ENCODE measurements at places on chromosomes 2 and 18.

DNA sequence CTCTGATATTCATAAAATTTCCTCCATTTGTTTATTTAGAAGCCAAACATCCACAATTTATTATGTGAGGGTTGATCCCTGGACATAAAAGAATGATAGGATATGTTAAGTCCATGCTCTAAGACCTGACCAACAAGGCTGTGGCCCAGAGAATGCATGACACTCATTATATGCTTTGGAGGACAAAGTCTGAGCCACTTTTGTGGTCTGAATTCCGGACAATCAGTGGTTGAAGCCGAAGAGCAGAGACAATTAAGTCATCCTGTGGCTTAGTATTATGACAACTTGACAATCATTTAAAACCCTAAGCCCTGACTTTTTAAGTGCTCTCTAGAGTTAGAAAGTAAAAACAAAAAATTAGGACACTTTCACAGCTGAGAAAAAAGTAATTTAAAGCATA is 483.3 kb downstream of the PLCL1 start:
- no peak for DNase-seq

DNA sequence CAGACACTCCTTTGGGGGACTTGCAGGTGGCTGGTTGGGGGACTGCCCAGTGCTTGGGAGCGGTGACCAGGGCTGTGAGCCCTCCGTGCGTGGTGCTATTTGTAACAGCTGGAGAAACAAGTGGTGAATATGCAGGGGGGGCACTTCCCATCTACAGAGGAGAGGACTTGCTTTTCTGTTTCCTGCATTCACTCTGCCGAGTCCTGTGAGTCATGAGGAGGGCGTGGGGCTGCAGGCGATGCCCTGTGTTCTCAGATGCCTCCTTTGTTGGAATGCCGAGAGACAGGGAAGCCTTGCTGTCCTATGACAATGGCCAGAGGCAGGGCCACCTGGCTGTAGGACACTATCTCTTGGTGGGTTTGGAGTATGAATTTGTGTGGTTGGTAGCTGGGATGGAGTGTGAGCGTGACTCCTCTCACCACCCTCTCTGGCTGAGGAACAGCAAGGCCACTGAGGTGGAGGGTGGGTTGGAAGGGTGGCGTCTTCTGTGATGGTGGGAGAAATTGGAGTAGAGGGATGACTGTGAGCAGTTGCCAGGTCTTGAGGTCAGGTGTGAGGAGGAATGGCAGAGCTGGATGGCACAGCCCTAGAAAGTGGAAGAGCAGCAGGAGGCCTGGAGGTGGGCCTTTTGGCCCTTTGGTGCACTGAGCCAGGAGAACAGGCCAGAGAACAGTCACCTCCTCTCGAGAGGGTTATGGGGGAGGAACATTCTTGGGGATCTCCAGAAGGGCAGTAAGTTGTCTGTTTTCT is 24.3 kb downstream of the FHOD3 start:
- no peak for DNase-seq

DNA sequence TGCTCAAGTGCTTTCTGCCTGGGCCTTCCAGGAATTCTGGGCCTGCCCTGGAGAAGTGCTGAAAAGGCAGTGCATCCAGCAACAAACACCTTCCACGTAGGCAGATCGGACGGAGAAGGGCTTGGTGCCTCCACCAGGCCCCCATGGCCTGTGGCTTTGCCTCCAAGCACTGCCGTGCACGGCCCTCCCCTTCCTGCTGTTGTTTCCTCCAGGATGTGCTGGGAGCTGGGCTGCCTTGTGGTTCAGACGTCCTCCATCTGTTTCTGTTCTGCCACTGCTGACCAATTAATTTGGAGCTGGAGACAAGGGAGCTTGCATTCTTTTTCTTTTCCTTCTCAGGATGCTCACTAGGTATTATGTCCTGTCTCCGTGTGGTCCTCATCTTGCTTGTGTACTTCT is 197.0 kb downstream of the HRH4 start:
- DNase-seq: no peak

DNA sequence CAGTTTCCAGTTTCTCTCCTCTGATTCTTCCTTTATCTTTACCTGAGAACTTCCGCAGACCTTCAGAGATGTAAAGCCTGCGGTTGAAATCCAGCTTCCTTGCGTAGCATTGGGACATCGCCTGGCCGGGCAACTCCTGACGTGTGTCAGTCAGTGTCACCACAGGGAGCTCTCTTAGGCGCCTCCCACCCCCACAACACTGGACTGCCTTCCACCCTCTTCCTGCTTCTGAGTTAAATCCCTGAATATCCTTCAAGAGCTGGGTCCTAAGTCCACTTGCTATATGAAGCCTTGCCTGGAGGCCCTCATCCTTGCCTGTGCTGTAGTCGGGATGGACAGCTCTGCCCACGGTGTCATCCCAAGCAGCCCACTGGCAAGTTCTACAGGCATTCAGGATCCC is 179.4 kb downstream of the SEPTIN10 start:
- DNase-seq: no peak

DNA sequence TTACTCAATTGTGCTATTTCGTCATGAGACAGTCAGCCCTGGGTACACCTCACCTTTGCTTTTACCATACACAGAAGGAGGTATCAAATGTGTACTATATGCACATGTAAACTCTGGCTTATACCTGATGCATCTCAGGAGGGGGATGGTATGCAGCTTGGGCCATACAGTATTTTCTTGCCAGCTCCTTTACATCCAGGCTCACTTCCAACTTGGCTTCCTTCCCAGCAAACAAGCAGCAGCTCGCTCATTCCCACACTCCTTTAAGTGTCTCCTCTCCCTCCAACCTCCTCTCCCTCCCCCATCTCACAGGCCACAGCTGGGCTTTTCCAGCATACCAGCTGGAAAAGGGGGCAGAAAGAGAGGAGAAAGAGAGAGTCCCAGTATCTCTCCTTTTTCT is 9.6 kb downstream of the MARCHF4 start:
- no peak for DNase-seq

- DNase-seq: no peak
Observed at GRCh38 chr2:147623328-147623727, 221.5 kb upstream of the ACVR2A start.

DNA sequence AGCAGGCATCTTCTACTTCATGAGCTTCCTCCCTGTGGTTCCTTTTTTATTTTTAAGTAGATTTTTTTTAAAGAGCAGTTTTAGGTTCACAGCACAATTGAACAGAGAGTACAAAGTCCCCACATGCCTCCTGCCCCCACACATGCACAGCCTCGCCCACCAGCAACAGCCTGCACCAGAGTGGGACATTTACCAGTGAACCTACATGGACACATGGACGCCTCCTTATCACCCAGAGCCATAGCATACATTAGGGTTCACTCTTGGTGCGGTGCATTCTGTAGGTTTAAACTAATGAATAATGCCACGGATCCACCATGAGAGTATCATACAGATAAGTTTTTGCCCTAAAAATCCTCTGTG is 40.9 kb downstream of the HS1BP3 start:
- no peak for DNase-seq

- no peak for DNase-seq
Observed at GRCh38 chr18:52054324-52054723, 285.7 kb upstream of the DCC start.

DNA sequence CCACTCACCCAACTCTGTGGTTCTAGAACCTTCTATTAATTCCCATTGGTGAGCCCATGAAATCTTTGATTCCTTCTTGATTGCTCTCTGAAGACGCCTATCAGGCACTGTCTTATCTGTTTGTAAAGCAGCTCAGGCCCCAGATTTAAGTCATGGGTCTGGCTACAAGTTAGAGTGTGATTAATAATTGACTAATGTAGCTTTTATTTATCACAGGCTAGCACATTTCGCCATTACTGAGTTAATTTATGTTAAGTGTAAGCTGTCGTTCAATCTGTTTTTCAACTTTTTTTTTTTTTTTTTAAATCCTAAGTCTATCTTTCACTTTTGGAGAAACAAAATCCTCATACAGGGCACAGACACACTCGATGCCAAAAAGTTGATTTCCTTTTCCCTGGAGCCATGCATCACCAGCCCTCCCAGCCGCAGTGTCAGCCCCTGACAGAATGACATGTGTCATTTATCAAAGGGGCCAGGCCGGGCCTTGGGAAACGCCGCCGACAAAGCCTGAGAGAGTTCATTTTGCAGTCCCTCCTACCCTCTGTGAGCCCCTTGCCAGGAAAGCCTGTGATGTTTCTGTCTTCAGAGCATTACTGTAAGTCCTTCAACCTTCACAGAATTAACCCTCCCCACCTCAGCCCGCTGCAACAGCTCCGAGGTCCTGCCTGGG is 15.8 kb downstream of the TSHZ1 start:
- no peak for DNase-seq

GRCh38 chr18:11996190-11996754 is 15.0 kb downstream of the IMPA2 start:
- DNase-seq: no peak

- DNase-seq: no peak
Observed at GRCh38 chr18:47373465-47373864, 122.0 kb upstream of the SKOR2 start.

DNA sequence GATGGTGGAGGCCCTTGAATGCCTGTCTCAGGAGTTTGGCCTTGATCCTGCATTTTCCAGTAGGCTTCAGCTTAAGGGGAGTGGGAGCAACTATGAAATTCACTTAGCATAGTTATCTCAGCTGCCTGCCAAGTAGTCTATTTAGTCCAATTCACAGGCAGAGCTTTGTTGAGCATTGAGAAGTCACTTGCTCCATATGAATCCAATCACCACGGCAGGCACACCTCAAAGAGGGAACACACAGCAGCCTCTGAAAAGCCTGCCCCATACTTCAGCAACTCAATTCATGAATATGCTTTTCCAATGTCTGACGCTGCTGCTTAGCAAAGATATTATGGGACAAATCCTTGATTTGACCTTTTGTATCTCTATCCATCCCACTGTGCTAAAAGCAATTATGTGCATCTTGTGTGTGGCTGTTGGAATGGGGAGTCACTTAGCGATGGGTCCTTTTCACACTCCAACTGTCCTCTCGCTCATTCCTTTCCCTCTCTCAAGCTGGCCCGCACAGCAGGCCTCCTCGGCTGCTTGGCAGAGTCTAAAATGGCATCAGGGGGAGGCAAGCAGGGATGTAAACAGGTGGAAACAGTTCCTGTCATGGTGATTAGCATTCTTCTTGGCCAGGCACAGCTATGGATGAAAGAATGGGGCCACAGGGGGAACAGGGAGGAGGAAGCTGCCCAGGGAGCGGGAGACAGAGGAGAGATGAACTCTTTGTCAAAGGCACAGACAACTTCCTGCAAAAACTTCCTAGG is 56.0 kb upstream of the LRPPRC start:
- no peak for DNase-seq

DNA sequence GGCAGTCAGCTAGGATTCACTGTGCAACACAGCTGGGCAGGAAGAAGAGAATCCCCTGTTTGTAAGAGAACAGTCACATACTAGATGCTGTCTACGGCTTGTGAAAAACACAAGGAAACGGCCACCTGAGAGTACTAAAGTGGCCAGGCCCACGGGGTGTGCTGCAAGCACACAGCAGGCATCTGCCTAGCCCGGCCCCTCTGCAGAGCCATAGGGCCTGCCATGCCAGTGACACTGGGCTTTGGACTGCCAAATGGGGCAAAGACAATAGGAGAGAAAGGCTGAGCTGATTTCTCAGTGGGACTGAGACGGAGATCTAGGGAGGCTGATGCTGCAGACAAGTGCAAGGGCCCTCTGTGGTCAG is 10.3 kb downstream of the TUBB6 start:
- no peak for DNase-seq

GRCh38 chr2:68556381-68556780 is 87.0 kb upstream of the PROKR1 start:
- no peak for DNase-seq

- DNase-seq: no peak
Observed at GRCh38 chr2:20582600-20583221, 68.2 kb downstream of the HS1BP3 start.

DNA sequence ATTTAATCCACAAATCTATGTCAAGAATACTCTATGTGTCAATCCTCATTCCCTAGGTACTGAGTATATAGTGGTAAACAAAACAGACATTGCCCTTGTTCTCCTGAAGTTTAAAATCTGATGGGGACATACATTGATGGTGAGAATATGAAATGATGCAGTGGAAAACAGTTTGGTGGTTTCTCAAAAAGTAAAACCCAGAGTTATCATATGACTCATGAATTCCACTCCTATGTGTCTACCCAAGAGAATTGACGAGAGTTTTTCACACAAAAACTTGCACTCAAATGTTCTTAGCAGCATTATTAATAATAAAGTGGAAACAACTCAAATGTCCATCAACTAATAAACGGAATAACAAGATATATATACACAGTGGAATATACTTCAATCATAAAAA is 586.7 kb downstream of the CCDC85A start:
- DNase-seq: no peak

GRCh38 chr2:226873826-226874225 is 38.0 kb downstream of the RHBDD1 start:
- DNase-seq: no peak

DNA sequence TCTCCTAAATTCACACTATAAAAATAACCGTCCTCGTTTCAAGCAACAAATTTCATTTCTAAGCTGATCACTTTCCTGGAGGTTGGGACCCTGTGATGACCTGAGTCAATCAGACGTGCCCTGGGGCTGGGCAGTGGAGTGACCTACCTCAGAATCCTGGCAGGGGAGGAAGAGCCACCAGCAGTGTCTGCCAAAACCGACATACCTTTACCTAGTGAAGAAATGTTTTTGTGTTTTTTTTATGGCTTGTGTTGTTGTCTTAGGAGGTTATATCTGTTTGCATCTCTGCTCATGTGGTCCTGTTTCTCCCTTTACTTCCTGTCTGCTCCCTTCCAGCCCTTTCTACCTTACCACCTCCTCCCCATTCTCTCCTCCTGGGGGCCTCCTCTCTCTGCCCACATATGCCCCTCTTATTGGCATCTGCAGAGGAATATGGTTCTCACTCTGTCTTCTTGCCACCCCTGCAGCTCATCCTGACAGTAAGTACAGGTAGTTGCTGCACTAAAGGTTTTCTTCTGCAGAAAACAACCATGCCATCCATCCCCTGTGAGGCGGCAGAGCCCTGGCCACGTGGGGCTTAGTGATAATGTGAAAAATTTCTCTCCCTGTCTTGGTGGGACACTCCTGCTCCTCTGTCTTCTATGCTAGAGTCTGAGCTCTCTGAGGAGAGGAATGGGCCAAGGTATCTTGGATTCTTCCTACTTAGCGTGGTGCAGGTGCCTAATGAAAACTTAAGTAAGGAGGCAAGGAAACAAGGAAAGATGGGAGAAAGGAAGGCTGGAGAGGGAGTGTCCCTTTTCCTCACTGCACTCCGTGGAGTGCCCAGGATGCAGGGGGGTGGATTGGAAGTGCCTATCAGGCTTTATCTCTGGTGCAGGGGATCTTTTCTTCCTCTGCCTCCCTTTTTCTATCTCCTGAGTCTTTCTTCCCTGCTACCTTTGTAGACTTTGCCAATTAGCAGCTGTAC is 15.4 kb downstream of the ACOXL start:
- no peak for DNase-seq

GRCh38 chr2:129747500-129748125 is 231.9 kb upstream of the RAB6C start:
- DNase-seq: no peak

- DNase-seq: no peak
Observed at GRCh38 chr2:200415455-200415854, 94.4 kb downstream of the KCTD18 start.

- no peak for DNase-seq
Observed at GRCh38 chr2:681312-681711, 4.1 kb upstream of the TMEM18 start.

GRCh38 chr2:121084130-121084680 is 200.8 kb downstream of the TFCP2L1 start:
- no peak for DNase-seq

- no peak for DNase-seq
Observed at GRCh38 chr18:32025744-32026143, 7.1 kb downstream of the RNF125 start.
